Fibroblast of skin of right quadriceps (primary cell): ENCODE measurements at places on chromosomes 6 and 20.

GRCh38 chr20:48586730-48587129, 241.1 kb downstream of the PREX1 start:
- DNase-seq, result no peak

DNA sequence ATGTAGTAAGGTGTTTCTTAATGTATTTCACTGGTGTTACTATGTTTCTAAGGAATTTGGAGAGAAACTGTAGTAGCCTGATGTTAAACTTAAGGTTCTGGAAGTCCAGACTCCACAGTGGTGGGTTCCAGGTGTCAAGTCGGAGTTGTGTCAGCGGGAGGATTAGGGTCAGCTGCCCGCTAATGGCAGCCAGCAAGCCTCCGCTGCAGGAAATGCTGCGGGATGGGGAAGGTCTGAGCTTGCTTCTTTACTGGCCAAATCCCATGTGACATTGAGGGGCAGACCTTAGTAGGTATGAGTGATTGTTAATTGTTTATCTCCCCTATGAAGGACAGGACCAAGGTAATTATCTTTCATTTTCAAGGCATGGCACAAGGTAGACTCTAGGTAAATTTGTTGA, 3.7 kb upstream of the ARID1B start:
- no peak for DNase-seq

DNA sequence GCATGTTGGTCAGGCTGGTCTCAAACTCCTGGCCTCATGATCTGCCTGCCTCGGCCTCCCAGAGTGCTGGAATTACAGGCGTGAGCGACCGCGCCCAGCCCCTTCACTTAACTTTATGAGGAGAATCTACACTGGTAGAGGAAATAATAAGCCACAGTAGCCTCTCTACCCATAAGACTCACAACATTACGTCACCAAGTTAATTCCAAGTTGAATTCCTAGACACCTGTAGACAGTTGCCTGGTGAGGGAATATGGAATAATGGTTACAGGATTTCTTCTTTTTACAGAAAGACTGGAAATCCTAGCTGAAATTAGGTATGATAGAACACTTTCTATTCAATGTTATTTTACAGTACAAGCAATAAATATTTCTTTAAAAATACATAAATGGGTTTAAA, 854.5 kb upstream of the EYS start:
- DNase-seq, result no peak

GRCh38 chr20:51026269-51026668, 3.4 kb upstream of the KCNG1 start:
- DNase-seq, result peak; percentile 45

DNA sequence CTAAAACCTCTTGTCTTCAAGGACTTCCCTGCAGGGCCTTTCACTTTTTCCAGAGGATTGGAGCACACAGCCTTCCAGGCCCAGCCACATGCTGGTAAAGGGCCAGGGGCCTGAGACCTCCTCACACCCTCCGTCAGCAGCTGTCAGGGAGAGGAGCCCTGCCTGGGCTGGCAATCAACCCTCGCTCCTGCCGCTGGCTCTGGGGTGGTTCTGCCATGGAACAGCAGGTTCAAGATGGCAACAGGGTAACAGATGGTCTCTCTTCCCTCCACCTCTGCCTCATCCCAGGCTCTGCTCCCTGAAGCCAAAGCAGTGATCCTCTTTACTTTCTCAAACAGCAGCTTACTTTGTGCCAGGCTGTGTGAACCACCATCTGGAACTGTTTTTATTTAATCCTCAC, 23.8 kb downstream of the PCNA start:
- no peak for DNase-seq

- no peak for DNase-seq
These were observed 65.5 kb upstream of the BTN3A2 start for GRCh38 chr6:26299286-26300042.

GRCh38 chr6:81859884-81860283, 107.4 kb upstream of the TENT5A start:
- no peak for DNase-seq

DNA sequence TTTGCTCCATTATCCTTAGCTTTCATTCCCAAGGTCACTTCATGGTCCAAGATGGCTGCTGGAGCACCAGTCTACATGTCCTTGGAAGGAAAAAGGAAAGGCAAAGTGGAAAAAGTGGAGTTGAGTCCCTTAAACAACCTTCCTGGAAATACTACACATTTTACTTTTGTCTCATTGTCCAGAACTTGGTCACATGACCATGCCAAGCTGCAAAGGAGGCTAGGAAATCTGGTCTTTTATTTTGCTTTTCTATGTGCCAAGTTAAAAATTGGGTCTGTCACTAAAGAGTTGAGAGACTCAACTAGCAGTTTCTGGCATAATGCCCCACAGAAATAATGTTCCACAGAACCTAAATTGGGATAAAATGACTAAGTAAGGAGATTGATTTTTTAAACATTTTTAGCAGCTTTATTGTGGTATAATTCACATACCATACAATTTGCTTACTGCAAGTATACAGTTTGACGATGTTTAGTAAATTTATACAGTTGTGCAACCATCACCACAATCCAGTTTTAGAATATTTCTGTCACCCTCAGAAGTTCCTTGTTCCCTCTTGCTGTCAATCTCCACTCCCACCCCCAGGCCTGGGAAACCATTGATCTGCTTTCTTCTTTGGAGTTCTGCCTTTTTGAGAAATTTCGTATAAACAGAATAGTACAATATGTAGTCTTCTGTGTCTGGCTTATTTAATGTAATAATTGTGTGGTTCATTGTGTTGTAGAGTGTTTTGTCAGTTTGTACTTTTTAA, 5.6 kb upstream of the CHD6 start:
- peak; percentile 33 for DNase-seq

DNA sequence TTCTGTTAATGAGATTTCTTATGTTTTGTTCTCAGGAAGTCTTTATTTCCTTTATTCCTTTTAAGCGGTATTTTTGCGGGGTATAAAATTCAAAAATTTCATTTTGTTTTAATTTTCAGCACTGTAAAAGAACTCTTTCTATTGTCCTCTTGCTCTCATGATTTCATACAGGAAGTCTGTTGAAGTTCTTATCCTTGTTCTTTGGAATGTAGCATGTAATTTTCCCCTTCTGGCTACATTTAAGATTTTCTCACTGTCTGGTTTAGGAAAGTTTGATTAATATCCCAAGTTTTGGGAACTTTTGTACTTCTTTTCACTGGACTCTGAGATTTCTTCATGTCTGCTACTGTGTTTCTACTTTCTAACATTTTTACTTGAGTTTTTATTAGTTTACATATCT, 581.4 kb upstream of the GJE1 start:
- peak; percentile 4 for DNase-seq

GRCh38 chr20:36128463-36129159, 25.9 kb upstream of the EPB41L1 start:
- peak; percentile 38 for DNase-seq

- DNase-seq, result peak; percentile 44
These were observed 92.4 kb upstream of the CEP85L start for GRCh38 chr6:118743746-118744145.

DNA sequence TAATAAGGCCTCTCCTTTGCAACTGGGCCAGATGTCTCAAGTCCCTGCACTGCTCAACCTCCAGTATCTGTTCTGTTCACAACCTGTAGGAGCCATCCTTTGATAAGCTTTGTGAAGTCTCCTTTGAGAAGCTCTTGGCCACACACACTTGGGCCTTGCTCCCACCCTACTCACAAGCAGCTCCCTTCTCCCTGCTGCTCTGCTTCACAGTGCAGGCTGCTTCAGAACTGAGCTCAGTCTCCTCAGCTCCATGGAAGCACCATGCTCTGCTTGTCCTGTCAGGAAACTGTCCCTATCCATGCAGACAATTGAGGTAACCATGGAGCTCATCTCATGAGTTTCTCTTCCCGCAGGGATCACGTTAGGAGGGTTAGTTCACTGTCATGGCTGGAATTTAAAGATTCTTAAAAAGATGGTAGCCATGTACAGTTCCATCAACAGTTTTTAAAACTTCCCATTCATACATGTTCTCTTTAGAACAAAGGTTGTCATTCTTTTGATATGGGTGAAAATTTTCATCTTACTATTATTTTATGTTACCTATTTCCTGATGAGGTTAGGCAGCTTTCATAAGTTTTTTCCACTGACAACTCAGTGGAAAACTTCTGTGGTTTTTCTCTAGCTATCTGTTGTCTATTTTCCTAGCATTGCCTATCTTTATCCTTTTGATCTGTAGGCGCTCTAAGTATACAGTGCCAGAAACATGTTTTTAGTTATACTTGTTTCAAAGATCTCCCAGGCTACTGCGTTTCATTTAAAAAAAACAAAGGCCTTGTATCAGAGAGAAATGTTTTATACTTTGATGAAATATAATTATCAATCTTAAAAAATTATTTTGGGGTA, 62.6 kb downstream of the AK9 start:
- no peak for DNase-seq

GRCh38 chr6:170187669-170188566, 103.0 kb downstream of the DLL1 start:
- no peak for DNase-seq

- peak; percentile 89 for DNase-seq
These were observed 63.5 kb downstream of the THBS2 start for GRCh38 chr6:169190144-169190584.

GRCh38 chr6:30884521-30885480, 482 bp downstream of the DDR1 start:
- DNase-seq, result peak; percentile 29

DNA sequence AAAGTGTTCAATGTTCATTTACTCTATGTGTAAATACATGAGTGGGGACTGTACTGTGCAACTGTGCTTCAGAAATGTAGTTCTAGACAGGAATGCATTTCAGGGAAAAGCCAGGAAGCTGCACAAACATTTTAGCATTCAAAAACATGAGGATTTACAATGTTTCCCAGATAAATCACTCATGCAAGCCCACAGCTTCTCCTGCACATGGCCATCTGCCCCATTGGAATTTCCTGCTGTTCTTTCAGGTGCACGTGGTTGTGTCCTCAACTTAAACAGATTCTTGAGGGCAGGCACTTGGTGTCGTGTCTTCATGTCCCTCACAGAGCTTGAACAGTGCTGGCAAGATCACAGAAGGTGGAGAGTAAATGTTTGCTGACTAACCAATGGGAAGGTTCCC, 101.5 kb downstream of the UNC5CL start:
- peak; percentile 69 for DNase-seq

DNA sequence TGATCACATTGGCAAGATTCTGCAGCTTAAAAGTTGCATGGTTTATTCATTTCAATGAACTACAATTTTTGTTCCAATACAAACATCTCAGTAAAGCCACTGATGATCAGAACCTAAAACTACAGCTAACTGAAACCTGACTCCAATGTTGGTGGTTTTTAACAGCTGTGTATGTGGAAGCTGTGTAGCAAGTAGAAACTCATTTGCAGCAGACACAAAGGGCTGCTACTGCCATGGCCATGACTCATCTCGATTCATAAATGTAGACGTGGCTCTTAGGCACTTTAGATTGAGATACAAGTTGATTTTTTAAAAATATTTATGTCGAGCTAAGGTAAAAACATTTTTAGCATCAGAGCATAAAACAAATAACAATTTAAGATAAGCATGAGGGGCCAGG, 19.5 kb upstream of the MAP3K4 start:
- peak; percentile 95 for DNase-seq
